ENCODE measurements at places on chromosomes 4 and X.
A peak's percentile ranks its signal among the peaks of the same experiment; 100 is the strongest.

DNA sequence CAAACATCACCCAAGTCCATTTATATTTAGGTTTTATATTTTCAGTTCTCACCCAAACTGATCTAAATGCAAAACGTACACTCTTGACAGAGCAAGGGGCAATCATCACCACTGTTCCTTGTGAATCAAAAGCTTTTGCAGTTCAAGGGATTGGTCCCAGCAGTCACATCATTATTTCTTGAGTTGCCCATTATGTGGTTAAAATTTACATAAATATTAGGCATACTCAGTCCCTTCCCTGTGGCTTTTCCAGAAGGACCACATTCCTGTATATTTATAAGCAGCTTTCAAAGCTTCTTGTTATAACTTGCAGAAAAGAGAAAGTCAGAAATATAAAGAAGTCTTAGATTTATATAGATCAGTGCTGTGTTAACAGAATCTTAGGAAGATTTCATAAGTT lies 224.4 kb downstream of the CLCN4 start:
- no peak for DNase-seq

DNA sequence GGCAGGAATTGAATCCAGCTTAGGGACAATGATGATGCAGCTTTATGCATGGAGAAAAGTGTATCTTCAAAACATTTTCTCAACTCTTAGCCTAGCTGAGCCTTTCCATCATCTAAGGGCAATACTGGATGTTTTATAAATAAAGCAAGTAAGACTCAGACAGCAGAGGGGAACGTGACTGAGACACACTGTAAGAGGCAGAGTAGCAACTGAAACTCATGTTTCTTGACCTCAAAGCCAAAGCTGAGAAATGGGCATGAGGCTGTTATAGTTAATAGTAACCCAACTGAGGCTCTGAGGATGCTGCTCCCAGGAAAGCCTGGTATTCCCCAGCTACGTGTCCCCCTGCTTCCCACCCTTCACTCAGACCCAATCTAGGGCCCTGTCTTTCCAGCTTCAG lies 44.6 kb downstream of the ARHGEF9 start:
- no peak for DNase-seq

DNA sequence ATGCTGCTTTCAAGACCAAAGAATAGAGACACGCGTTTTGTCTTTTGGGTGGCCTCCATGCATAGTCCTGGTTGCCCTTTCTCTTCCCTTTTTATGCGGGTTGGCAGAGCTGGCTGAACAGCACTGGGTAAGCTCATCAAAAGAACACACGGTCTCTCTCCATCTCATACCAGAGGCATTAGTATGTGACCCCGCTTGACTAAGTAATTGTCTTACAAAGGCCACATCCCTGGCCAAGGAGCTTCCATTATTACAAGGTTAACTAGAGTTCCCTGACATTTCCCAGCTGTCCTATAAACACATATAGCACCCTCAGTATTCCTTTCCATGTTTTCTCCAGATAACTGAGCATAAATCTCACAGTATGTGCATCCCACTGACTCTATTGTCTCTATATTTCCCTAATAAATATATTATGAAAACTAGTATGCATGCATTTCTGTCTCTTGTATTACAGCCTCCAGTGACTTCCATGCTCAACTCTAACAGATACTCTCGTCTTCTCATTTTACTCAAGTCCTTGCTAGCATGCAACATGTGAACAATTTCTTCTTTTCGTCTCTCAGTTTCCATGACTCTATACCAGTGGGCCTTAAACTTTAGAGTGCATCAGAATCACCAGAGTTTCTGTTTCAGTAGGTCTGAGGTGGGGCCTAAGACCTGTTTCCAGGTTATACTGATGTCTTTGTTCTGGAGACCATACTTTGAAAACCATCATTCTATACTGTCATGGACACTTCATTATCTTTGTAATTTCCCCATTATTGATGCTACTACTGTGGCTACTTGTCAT lies 247.7 kb upstream of the ARSJ start:
- DNase-seq, result no peak

DNA sequence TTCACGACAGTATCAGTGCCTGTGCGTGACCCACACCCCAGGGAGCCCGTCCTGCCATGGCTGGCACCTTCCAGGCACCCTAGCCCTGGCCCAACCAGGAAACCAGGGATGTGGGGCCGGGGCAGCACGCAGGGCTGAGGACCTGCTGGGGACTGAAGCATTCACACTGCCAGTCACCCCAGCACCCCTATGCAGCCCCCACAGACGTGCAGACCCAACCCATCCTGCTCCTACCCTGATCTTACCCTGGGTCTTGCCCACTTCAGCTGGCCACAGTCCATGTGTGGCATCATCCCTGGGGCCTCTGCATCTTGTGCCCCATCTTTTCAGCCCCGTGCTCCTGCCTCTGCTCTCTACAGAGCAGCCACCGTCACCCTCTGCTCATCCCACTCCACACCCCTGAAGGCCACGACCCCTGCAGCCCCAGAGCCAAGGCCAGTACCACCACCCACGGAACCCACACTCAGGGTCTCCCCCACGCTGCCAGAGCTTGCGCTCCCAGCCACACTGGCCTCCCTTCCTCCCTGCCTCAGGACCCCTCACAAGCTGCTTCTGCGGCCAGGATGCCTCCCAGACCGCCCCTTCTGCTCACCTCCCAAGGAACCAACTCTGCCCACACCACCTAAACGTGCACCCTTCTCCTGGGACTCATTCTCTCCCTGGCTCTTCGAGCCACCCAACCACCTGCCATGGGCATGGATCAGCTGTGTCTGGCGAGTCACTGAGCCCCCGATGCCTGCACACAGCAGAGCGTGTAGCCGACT lies 25.6 kb downstream of the GAK start:
- DNase-seq, result no peak

DNA sequence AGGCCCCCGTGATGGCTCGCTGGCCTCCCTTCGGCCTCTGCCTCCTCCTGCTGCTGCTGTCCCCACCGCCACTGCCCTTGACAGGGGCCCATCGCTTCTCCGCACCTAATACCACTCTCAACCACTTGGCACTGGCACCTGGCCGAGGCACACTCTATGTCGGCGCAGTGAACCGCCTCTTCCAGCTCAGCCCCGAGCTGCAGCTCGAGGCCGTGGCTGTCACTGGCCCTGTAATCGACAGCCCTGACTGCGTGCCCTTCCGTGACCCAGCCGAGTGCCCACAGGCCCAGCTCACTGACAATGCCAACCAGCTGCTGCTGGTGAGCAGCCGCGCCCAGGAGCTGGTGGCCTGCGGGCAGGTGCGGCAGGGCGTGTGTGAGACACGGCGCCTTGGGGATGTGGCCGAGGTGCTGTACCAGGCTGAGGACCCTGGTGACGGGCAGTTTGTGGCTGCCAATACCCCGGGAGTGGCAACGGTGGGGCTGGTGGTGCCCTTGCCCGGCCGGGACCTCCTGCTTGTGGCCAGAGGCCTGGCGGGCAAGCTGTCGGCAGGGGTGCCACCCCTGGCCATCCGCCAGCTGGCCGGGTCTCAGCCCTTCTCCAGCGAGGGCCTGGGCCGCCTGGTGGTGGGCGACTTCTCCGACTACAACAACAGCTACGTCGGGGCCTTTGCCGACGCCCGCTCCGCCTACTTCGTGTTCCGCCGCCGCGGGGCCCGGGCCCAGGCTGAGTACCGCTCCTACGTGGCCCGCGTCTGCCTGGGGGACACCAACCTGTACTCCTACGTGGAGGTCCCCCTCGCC lies 3.0 kb downstream of the PLXNB3 start:
- peak; percentile 2 for DNase-seq
